PC-9 (cell line): ENCODE measurements at places on chromosomes 11 and 22.

GRCh38 chr11:2447951-2448650 lies 3.3 kb downstream of the KCNQ1 start:
- DNase-seq: no peak

GRCh38 chr22:30206944-30207343 lies 39.6 kb downstream of the LIF start:
- peak; percentile 99 for DNase-seq

DNA sequence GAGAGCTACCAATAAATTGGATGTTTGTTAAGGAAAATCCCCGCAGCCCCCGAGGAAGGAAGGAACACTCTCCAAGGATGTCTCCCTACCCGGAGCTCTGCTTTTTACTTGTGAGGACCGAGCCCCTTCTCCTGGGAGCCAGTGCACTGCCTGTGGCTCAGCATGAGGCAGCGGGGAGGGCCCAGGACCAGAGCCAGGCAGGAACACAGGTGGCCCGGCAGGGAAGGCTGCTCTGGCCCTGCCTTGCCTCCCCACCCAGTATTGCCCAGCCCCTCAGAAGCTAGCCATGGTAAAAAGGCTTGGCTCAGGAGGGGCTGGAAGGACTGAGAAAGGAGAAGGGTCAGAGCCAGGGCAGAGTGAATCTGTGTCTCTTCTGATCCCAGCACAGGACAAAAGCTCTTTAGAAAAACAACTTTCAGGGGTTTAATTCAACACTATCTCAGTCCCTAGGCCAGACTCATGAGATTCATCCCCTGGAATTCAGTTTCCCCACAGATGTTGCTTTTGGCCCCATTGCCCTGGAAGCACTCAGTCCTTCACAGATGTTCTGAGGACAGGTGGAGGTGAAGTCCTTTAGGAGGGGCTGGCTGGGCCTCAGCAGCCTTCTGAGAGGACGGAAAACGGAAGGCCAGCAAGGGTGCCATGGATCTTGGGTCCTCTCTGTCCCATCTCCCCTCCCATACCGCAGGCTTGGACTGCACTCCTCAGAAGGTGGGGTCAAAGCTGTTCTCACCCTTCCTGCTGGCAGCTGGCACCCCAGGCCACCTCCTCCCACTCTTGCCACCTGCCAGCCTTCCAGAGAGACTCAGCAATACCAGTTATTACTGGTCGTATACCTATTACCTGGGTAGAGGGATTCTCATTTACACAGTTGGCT lies 318.9 kb downstream of the NTM start:
- DNase-seq: no peak

DNA sequence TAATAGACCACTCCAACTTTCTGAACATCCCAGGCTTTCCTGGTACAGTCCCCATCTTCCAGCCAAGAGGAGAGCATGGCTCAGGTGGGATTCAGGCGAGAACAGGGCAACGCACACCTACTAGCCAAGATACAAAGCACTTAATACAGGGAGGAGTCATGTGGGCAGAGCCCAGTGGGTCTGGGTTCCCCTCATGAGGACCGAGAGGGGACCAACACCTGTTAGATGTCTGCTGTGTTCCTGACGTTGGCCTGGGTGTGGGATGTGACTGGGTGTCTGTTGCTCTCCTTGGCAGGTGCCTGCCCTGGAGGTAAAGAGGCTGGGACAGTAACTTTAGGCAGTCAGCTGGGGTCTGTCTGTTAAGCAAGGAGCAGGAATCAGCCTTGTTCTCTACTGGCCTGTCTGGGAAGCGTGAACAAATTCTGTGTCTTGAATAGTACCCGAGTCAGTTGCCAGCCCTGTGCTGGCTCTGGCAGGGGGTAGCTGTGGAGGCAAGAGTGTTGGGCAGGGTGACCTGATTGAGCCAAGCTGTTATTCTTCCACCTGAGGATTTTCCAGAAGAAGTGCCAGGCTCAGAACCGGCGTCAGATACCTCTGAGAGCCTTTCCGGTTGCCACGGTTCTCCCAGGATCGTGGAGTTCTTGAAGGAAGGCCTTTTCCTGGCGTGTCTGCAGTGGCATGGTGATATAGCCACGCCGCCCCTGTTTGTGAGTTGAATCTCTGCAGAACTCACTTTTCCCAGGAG lies 56.3 kb downstream of the BCR start:
- DNase-seq: no peak

DNA sequence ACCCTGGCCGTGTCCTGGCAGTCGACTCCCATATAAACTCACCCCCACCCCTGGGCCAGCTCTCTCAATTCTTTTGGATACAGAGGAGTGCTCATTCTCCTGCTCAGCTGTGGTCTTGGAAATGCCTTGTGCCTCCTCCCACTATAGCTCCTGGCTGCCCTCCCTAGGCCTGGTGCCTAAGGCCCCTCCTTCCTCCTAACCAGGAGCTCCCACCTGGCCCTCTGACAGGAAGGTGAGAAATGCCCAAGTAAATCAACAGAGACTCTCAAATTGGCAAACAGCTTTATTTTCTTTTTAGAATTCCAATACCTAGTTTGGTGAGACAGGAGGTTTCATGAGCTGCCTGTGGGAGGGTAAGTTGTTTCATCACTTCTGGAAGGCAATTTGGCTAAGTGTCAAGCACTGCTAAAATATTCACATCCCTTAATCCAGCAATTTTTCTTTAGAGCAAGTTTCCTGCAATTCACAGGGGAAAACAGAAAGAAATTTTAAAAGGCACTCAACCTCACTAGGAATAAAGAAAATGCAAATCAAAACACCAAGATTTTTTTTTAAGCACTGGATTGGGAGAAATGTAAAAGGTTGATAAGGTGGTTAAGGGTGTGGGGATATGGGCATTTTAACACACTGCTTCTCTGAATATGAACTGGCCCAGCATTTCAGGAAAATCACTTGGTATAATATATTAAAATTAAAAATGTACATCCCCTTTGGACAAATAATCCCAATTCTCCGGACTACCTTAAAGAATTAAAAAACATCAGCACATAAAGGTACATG lies 209.7 kb upstream of the ARHGAP20 start:
- peak; percentile 58 for DNase-seq

DNA sequence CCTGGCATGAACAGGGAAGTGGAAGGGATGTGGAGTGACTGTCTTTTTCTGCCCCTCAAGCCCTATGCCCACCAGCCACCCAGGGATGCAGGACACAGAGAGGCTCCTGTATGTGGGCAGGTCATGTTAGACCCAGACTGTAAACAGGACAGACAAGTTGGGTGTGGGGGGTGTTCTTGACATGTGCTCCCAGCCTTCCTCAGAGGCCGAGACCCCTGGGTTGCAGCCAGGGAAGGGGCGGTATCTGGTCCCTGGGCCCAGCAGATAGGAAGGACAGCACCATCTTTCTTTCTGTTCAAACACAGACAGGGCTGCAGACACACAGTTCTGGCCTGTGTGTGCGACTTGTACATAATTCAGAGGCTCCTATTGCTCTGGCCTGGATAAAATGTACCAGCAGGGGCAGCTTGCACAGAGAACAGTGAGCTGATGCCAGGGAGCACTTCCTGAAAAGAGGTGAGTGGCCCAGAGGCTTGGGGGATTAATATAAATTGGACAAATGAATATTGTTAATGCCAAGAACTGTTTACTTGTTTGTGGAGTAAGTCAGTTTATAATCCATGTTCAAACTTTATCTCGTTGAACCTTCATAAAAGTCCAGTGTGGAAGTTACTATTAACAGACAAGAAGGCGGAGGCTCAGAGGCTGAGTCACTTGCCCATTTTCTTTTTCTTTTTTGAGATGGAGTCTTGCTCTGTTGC lies 16.6 kb downstream of the GDPD5 start:
- no peak for DNase-seq

DNA sequence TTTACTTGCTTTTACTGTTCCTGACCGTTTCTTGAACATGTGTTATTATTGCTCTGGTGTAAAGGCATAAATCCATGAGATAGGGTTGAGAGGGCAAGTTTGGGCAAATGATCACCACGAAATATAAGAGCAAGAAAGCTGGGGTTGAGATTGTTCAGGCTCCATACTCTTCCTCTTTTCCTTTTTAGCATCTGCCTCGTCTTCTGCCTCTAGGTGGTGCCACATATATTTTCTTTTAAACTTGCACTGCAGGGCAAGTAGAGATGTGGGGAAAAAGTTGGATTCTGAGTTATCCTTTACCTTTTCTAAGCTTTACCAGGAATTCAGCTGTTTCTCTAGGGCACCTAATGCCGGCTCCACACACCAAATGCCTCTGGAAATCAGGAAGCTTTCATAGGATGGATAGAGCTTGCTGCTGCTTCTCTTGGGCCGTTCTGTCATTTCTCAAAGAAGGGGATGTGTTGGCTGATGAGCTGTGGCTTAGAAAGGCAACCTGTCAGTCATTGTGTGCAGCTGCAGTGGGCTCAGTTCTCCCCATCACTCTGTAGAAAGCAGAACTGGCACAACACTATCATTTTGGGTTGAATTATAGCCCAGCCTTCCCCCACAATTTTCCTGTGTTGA lies 98.2 kb downstream of the LDLRAD3 start:
- DNase-seq: no peak

DNA sequence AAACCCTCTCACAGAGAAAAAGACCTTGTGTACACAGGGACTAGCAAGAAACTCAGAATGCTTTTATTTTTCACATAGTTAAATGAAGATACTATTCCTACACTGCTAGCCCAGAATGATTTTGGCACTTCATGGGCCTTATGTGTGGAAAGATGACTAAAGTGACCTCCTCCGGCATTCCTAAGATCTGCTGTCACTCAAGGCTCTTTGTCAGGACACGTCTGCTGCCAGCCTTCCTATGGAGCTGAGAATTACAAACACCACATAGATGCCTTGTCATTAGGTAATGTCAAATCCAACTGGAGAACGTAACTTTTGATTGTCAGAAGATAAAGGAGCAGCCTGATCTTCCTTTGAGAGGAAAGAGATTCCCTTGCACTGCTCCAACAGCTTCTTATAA lies 249.1 kb downstream of the FAT3 start:
- peak; percentile 17 for DNase-seq

GRCh38 chr11:134406264-134407185 lies 5.5 kb downstream of the B3GAT1 start:
- no peak for DNase-seq

- no peak for DNase-seq
Measured at GRCh38 chr11:117415358-117415896, 87.8 kb downstream of the CEP164 start.

DNA sequence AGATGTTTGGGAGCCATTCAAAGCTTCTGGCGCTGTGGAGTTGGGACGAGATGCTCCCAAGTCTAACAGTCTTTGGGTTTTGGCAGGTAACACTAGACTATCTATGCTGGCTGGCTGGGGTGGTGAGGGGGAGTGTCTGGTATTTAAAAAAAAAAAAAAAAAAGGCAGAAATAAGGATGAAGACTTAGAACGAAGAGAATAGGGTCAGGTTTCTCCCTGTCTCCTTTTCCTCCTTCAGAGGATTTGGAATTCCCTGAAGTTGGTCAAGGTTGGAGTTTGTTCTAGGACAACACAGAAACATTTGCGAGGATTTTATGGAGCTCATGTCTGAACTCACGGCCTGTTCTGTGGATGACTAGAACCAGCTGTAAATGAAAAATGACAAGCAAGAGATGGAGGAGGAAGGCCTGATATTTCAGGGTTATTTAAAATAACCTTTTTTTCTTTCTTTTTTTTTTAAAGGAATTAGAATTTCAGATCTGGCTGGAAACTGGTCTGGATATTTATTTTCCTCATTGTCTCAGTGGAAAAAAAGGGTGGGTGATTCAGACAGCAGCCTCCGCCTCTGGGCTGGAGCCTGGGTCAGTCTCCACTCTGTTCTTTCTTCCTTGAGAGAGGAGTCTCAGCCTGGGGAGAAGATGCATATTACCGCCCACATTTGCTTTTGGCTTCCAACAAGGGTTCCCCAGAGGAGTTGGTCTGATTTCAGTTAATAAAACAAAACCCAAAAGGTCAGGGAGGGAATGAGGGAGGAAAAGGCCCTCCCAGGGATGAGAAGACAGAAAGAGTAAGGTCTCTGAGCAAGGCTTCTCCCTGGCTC lies 80.1 kb downstream of the USP35 start:
- DNase-seq: no peak

- DNase-seq: no peak
Measured at GRCh38 chr11:105032495-105032894, 2.4 kb downstream of the CASP1 start.

GRCh38 chr11:2858995-2859698 lies 26.4 kb downstream of the CDKN1C start:
- DNase-seq: no peak

DNA sequence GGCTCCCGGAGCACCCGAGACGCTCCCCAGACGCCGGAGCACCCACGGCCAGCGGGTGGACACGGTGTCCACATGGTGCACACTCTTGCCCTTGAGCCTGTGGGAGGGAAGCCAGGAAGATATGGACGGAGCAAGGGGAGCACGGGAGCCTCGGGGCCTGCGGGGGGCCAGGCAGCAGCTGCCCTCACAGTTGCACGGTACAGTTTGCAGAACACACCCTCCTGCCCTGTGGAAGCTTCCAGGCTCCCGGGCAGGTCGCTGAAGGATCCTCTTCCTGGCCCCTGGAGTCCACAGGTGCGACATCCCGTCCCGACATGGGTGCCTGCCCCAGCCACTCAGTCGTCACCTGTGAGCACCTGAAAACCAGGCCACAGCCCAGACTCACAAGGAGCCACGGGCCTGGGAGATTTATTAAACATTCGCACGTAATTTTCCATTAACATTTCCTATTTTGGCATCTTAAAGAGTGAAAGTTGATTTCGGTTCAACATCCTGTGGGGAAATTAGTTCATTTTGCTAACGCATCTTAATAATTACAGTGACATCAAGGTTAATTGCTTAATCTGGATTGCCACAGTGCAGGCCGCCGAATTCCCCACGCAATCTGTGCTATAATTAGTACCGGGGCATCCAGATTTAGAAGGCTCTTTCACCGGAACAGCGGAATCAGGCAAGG lies 253.3 kb downstream of the BRD1 start:
- DNase-seq: no peak

DNA sequence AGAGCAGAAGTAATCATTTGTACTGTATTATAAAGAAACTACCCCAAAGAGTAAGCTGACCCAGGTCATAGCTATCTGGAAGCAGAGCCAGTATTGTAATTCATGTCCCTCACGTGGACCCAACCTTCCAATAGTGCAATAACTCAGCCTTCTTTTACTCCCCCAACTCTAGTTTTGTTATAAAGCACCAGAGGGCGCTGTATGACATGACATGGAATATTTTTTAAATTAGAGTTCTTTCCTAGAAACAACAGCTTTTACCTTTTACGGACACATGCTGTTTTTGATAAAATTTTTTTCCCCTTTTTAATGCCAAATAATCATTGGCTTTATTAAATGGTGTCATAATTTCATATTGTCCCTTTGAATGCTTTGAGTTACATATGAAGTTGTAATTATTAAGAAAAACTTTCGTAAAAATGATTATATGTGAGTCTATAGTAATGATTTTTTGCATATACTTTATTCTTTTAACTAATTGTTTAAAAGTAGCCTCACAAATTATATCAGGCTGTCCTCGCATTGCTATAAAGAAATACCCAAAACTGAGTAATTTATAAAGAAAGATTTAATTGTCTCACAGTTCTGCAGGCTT lies 76.9 kb downstream of the DKK3 start:
- no peak for DNase-seq
